ENCODE measurements at places on chromosomes 4 and X.

- peak; percentile 56 for DNase-seq
These were observed 154.9 kb upstream of the EPHA5 start for GRCh38 chr4:65825116-65825753.

- no peak for DNase-seq
These were observed 55.9 kb downstream of the UGT2A3 start for GRCh38 chr4:68895561-68896198.

- no peak for DNase-seq
These were observed 126.2 kb downstream of the COL4A6 start for GRCh38 chrX:108312011-108312410.

- DNase-seq: no peak
These were observed 179.6 kb downstream of the KDR start for GRCh38 chr4:54945838-54946237.

DNA sequence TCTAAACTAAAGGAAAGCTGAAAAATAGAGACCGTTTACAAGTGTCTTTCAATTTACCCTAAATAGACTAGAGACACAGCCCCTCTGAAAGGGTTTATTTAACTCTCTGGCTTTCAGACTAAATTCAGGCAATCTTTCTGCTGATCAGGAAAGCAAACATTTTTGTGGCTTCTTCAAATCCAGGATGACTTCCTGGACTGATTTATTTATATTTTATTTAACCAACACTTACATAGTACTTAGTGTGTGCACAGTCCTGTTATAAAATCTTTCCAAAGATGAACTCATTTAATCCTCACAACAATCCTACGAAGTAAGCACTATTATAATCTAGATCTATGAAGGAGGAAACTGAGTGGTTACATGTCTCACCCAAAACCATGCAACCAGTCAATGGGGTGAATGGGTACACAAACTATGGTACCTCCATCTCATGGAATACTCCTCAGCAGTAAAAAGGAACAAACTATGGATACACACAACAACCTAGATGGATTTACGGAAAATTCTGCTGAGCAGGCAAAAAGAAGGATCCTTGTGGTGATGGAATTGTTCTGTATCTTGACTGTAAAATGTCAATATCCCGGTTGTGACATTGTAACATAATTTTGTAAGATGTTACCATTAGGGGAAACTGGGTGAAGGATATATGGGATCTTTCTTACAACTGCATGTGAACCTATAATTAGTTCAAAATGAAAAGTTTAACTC, 64.1 kb upstream of the MAMLD1 start:
- DNase-seq: peak; percentile 20

- peak; percentile 41 for DNase-seq
These were observed 64.6 kb downstream of the ANAPC4 start for GRCh38 chr4:25441519-25442117.

DNA sequence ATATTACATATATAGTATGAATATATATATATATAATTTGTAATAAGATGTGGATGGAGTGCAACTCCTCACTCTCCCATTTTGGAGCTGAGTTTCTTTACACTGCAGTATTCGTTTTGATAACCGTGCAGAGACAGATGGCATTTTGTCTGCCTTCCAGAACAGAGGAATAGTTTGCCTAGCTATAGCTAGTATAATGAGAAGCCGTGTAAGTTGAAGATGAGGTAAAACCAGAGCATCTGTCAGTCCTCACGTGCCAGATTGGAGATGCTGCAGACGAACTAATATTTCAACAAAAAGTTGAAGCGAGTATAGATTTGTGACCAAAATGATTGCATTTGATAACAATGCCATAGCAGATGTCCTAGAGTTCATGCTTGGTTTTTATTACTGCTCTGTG, 180.6 kb downstream of the FMR1NB start:
- no peak for DNase-seq

- DNase-seq: no peak
These were observed 488.9 kb upstream of the FAT1 start for GRCh38 chr4:187212446-187213080.

- no peak for DNase-seq
These were observed 187.0 kb upstream of the PPARGC1A start for GRCh38 chr4:24076811-24077210.

DNA sequence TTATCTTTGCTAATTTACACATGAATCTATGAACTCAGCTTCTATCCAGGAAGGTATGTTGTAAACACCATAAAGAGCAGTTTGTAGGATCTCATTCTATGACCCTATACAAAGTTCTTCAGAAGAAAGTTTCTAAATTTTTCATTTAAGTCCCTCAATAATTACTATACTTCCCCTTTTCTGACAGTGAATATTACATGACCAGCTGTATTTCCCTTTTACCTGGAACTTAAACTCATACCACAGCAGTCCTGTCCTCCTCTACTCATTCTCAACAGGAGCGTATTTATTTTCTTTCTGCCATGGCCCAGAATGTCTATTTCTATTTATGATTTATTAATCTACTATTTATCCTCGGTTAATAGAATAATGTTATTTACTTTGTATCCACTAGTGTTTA, 15.8 kb downstream of the RASGEF1B start:
- no peak for DNase-seq

- peak; percentile 63 for DNase-seq
These were observed 49.7 kb upstream of the GAB1 start for GRCh38 chr4:143286701-143287571.

DNA sequence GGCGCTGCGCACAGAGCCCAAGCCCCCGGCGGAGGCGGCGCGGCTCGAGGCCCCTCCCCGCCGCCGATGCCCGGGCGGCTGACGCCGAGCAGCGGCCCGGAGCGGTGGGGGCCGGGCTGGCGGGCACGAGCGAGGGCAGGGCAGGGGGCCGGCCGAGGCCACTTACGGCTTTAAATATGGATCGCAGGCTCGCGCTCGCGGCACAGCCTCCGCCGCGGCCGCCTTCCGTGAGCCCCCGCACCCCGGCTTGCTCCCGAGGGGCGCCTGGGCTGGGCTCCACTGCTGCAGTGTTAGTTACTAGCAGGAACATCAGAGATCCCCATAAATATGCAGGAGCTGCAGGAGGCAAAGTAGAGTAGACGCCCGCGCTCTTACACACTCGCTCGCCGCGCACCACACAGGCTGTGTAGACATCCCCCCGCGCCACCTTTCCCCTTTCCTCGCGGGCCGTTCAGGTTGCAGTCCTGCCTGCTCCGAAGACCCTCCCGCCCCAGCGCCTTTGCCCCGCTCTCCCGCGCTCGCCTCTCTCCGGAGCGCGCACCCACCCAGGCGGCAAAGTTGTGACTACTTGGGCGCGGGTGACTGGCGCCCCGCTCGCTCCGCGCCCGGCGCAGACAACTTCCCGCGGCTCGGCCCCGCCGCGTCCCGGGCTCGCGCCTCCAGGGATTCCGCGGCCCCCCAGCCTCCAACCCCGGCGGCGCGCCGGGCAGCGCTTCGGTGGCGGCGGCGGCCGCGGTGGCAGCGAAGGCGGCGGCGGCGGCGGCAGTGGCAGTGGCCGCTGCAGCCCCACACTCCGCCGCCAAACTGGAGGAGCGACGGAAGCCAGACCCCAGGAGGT, 152.0 kb upstream of the SLC4A4 start:
- peak; percentile 63 for DNase-seq

DNA sequence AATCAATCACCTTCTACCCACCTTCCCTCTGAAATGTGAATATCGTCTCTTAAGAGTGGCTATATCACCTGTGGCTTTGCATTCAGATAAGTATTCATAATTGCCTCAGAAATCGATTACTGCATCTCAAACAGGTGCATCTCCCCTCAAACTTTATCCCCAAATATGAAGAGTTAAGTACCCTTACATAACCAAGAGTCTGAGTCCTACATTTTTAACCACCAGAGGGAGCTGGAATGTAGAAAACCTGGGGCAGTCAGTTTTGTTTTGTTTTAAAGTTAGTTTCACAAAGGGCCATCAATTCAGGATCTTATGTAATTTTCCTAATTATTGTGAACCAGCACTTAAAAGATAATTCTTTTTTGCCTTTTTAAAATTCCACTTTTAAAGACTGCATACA, 5.7 kb downstream of the TCEANC start:
- DNase-seq: peak; percentile 31

DNA sequence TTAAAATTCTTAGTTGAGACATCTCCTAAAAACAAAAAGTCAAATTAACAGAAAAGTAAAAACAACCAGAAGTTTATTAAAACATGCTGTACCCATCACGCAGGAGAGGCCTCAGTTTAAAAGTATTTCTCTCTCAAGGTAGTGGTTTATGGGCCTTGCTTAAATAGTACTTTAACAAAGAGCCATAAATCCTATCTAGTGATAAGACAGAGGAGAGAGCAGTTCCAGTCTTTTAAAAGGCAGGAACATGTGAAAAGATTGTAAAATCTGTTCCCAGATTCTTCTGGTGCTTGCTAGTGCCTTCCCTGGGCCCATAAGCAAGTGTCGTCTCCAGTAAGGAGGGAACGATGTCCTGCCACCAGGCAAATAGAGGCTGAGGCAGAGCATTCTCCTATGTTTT, 476.3 kb upstream of the ADGRL3 start:
- no peak for DNase-seq

- DNase-seq: no peak
These were observed 56.0 kb downstream of the UGT8 start for GRCh38 chr4:114654592-114654991.

GRCh38 chr4:168408620-168409019, 71.7 kb downstream of the DDX60L start:
- peak; percentile 98 for DNase-seq

Measured in fibroblast of skin of abdomen (primary cell).